ENCODE measurements at places on chromosomes 12 and 14.

DNA sequence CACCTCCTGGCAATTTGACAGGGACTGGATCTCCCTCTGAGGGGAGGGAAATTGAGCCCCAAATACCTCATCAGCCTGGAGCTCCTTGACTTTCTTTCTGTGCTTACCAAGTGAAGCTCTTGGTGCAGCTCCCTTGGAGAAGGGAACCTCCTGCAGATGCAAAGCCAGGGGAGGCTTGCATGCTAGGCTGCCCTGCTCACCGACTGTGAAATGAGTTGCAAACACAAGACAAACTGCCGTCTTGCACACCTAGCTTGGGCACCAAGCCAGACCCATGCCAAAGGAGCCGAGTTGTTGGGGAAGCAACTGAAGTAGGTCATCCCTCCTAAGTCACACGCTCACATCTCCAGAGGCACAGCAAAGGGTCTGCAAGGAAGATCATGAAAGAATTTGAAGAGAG is 95.2 kb downstream of the GTF2A1 start:
- DNase-seq: no peak

DNA sequence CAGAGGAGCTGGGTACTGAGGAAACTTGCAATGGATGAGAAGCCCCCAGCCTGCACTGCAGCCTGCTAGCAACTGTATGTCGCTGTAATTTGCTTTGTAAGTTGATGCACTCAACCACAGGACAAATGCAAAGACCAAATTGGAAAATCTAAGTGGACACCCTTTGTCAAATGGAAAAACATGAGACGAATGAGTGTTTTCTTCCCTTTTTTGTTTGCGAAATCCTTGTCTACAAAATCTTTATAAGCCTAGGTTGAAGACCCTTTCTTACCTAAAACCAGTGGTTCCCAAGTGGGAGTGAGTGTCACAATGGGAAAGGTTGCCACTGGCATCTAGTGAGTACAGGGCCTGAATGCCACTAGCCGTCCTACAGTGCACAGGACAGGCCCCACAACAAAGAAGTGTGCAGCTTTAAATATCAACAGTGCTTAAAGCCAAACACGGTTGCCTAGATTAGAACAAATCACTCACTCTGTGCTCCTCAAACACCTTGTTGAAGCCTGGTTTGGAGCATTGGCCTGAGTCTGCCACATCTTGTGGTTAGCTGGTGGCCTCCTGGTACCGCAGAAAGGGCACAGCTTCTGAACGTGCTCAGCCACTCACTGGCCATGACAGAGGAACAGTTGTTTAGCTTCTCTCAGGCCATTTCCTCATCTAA is 7.6 kb upstream of the VASH1 start:
- DNase-seq: peak; percentile 11

- DNase-seq: no peak
Measured at GRCh38 chr14:103111232-103111868, 11.9 kb upstream of the TNFAIP2 start.

DNA sequence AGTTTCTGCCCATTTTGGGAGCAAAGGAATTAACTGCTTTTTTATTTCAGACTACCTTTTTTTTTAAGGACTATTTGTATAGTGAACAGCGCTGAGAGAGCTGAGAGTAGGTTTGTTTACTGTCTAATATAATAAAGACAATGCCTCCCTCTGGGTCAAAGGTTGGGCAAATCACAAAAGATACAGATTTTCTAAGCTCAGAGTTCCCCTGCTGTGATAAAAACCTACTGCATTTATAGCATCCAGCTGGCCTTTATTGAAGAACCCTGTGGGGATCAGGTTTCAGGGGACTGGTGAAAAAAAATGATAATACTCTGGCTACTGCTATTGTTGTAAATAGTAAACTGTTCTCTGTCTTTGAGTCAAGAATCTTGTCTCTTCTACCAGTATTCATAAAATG is 28.7 kb downstream of the CCDC59 start:
- DNase-seq: no peak

DNA sequence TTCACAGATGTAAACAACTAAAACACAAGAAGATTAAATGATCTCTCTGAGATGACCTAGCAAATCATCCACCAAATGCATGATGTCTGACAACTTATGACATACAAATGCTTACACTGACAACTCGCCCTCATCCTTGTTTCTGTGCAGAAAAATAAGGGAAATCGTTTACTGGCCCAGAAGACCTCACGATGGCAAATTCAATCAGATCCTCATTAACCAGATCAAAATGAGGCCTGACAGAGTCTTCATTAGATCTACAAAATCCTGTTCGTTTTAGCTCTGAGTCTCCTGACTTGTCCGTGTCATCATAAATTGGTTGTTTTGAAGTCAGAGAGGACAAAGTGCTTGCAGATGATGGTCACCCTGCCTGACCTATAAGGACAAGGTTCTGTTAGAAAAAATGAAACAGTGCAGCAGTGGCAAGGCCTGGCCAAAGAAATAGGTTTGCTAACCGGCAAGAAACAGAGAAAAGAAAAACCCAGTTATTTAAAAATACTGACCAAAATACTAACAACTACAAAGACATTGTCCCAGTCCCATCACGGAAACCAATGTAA is 109.5 kb downstream of the BTG1 start:
- DNase-seq: no peak

- no peak for DNase-seq
Measured at GRCh38 chr12:128394137-128394536, 127.2 kb downstream of the TMEM132C start.

- no peak for DNase-seq
Measured at GRCh38 chr14:101028971-101029667, 125.6 kb upstream of the RTL1 start.

DNA sequence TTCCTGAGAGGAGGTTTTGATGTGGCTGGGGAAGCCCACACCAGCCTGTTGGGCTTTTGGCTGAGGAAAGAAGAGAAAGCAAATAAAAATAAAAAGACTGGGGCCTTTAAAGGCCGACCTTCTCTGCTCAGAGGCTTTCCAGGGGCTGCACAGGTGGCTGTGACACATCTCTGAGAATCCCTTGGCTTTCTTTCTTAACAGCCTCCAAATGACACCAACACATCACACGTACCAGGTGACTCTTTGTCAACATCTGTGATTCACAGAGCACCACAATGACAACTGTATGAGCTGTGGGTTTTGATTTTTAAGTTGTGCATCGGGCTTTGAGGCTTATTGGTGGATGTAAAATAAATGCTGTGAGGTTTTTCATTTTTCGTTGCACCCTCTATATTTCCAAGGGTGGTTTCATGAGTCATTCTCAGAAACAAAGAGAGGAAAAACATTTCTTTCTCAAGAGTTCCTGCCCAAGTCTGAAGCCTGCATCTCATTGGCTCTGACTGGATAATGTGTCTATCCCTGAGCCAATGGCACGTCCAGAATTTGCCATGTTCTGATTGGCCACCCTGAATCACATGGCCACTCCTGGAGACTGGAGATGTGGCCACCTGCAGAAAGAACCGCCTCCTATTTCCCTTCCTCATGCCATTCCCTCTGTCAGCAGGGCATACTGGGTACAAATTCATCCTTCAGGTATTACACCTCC is 349.0 kb downstream of the GLT1D1 start:
- no peak for DNase-seq

DNA sequence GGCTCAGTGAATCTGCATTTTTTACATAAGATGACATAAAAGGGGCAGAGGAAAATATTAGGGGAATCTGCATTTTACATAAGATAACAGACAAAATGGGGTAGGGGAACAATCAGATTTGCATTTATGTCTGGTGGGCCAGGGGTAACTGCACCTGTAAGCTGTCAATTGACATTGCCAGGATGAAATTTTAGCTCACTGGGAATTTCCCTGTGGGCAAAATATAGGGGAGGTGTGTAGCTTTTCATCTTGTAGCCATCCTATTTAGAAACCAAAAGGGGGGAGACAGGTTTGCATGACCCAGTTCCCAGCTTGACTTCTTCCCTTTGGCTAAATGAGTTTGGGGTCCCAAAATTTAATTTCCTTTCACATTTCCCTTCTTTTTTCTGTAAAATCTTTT is 3.5 kb downstream of the PCNX4 start:
- DNase-seq: no peak

DNA sequence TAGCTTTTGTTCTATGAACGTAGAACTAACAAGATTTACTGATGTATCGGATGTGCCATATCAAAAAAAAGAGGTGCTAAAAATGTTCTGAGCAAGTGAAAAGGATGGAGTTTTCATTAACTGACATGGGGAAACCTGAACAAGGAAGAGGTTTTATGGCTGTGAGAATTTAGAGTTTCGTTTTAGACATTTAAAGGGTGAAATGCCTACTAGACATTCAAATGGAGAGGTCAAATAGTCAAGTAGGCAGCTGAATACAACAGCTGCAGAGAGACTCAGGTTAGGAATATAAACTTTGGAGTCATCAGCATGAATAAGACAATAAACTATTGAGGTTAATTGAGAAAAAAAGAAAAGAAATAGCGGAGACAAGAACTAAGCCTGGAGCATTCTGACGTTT is 364.9 kb upstream of the GARIN6 start:
- no peak for DNase-seq

DNA sequence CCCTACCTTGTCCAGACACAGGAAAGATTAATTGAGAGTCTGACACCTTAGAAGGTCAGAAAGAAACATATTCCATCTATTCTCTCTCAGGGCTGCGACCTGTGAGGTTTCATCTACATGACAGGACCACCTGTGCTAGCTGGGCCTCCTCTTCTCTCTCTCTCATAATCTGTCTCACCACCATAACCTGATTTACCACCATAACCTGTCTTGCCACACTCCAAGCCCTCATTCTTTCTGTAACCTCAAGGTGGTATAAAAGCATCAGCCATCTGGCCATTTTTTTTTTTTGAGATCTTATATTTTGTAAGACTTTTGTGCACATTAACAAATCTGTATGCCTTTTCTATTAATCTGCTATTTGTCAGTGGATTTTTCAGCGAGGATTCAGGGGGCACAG is 75.5 kb downstream of the ACADS start:
- no peak for DNase-seq

DNA sequence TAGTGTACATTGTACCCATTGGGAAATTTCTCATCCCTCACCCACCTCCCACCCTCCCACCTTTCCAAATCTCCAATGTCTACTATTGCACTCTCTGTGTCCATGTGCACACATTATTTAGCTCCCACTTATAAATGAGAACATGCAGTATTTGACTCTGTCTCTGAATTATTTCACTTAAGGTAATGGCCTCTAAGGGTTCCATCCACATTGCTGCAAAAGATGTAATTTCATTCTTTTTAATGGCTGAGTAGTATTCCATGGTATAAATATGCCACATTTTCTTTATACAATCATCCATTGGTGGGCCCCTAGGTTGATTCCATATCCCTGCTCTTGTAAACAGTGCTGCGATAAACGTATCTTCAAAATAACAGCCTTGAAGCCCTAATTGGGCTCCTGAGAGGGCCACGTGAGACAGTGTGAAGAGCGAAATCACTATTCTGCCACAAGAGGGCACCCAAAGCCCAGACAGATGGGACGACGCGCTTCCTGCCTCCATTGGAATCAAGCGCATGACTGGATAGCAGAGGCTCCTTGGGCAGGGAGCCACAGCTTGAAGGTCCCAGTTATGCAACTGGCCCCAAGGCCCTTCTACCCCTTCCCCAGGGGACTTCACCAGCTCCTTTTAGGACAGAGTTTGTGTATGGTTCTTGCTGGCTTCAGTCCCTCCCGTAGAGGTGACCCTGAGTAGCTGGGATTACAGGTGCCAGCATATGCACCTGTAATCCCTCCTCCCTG is 21.3 kb upstream of the CD27 start:
- peak; percentile 73 for DNase-seq

DNA sequence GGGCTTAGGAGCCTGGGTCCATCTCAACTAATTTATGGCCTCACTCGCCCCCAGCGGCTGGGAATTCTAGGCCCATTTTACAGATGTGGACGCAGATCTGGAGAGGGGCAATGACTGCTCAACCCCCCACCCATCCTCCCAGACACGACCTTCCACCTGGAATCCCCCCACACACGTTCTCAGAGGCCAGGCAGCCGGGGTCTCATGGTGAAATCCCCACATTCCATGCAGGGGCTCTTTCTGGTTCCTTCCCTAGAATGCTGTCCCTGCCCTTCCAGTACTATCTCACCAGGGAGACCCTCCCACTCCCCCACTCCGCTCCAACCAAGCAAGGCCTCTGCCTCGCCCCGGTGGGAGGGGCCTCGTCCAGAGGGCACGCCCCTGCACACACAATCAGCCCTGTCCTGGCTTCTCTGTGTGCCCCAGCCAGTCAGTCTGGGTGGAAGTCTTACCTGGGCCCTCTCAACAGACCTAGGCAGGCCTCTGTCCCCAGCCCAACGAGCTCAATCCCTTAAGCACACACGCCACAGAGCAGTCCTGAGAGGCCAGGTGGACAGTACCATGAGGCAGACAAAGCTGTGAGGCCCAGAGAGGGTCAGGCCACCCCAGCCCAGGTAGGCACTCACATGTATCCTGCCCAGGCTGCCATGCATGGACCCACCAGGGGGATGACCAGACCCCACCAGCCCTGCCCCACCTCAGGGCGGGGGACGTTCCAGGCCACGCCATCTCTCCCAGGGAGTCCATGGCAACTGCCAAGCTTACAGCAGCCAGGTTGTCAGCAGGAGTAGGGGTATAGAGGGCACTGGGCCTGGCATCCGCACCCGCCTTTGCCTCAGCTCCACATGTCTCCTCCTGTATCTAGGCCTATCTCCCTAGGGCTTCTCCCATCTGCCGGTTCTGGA is 1.3 kb upstream of the ANKRD9 start:
- no peak for DNase-seq

DNA sequence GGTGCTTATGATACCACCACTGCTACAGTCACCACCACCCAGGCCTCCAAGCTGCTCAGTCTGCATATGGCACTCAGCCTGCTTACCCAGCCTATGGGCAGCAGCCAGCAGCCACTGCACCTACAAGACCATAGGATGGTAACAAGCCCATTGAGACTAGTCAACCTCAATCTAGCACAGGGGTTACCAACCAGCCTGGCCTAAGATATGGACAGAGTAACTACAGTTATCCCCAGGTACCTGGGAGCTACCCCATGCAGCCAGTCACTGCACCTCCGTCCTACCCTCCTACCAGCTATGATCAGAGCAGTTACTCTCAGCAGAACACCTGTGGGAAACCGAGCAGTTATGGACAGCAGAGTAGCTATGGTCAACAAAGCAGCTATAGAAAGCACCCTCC is 55.1 kb downstream of the BRMS1L start:
- no peak for DNase-seq

DNA sequence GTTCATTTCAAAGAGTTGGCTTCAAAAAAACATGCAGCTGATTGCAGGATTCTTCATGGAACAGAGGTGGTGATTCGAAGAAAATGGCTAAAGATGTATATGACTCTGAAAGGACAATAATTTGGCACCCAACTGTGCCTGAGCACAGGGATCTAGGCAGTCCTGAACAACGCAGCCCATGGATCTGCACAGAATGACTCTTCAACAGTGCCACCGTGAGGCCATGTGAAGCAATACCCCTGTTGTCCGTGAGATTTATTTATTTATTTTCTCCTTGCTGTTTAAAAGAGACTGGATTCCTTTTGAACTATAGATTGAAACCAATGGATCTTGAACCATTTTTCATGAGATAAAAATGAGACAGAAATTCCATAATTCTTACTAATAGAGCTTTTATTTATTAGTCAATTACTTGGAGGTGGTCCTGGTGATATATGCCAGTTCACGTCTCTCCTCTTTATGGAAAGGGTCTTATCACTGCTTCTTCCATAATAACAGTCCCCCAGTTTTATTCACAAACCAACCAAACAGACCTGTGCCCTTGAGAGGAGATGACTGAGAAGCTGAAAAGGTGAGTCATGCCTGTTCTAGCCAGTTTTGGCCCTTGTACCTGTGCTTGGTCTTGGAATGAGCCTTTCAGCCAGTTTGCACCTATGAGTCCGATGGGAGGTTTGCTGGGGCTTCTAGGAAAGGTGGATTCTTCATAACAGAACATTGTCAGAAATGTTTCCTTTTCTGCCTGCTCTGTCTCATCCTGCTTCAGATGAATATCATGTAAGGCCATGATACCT is 1598.3 kb downstream of the AACS start:
- DNase-seq: no peak

GRCh38 chr12:32611986-32612385 is 67.1 kb upstream of the DNM1L start:
- no peak for DNase-seq
